ENCODE measurements at places on chromosomes 2 and 18.

DNA sequence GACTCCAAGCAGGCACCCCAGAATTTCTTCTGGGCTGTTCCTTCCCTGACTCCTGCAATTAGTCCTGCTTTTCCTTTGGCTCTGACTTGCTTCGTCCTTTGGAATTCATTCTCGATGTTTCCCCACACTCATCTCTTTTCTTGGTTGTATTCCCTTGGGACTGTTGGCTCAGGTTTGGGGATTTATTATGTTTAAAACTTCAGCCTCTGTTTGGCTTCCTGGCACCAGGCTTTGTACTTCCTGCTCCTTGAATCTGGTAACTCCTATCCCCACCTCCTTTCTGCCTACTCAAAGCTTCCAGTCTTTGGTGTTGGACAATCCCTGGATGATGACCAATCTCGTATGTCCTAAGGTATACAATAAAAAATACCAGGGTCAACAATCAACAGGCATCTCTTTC is 1.8 kb upstream of the KCNE4 start:
- no peak overlapping the region for H3K4me3 ChIP-seq
- no peaks in the 10 kb centered on the region for H3K36me3 ChIP-seq
- H3K27me3 ChIP-seq, result peaks cover 11% of the 10 kb centered on the region
- DNase-seq, result no peak
- no peak overlapping the region for H3K27ac ChIP-seq

GRCh38 chr2:3780477-3781402 is 77.4 kb downstream of the DCDC2C start:
- peak overlapping the region; percentile 45 for H3K27ac ChIP-seq
- H3K4me1 ChIP-seq, result peaks cover 11% of the 10 kb centered on the region

DNA sequence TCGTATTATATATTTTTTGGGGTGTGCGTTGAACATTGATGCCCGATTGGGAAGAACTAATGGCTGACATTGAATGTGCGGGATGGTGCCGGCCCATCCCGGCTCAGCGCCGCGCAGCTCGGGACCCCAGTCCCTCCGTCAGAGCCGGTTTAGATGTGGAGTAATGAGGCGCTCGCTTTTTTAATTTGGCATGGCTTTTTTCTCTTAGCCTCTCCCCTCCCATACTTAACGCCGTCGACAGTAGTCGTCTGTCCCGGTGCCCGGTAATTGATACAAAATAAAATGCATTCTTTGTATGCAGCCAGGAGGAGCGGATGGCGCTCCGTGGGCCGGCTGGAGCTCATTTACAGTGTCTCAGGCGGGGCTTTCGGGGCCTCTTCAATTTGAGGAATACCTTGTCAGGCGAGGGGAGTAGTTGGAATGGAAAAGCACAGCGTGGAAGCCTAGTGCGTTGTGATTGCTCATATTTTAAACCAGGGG is 209.2 kb downstream of the GBX2 start:
- no peak overlapping the region for H3K27ac ChIP-seq
- H3K27me3 ChIP-seq, result peaks cover 12% of the 10 kb centered on the region
- H3K36me3 ChIP-seq, result no peaks in the 10 kb centered on the region
- DNase-seq, result no peak
- no peaks in the 10 kb centered on the region for H3K4me1 ChIP-seq

DNA sequence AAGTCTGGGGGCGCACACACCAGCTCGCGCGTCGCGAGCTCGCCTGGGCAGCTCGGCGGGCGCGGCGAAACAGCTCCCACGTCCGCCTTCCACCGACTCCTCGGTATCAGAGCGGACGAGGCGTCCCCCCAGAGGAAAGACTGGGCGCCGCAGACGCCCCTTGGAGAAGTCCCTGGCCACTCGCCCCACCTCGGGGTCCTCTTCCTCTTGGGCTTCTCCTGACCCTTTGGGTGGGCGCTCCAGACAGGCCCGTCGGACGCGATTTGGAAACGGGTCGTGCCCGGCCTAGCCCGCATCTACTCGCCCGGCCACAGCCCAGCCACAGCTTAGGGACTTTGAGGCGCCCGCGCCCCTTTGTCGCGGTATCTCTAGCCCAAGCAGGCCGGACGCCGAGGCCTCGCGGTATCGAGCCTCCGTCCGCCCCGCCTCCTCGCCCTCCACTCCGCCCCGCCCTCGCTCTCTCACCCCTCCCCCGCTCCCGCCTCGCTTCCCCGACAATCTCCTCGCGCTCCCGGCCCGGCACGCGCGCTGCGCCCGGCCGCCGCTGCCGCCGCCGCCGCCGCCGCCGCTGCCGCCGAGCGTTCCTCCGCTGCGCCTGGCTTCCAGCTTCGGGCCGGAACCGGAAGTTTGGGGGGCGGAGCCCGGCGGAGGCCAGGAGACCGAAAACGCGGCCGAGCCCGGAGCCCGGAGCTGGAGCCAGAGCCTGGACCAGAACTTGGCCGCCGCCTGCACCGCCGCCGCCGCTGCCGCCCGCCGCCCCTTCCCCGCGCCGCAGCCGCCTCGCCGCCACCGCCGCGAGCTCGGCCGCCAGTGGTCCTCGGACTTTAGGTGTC is 749 bp upstream of the ACVR2A start:
- peak; percentile 93 for DNase-seq
- peak overlapping the region; percentile 82 for H3K4me3 ChIP-seq
- H3K27ac ChIP-seq, result peak overlapping the region; percentile 77
- peaks cover 14% of the 10 kb centered on the region for H3K27me3 ChIP-seq
- H3K4me1 ChIP-seq, result peaks cover 34% of the 10 kb centered on the region

DNA sequence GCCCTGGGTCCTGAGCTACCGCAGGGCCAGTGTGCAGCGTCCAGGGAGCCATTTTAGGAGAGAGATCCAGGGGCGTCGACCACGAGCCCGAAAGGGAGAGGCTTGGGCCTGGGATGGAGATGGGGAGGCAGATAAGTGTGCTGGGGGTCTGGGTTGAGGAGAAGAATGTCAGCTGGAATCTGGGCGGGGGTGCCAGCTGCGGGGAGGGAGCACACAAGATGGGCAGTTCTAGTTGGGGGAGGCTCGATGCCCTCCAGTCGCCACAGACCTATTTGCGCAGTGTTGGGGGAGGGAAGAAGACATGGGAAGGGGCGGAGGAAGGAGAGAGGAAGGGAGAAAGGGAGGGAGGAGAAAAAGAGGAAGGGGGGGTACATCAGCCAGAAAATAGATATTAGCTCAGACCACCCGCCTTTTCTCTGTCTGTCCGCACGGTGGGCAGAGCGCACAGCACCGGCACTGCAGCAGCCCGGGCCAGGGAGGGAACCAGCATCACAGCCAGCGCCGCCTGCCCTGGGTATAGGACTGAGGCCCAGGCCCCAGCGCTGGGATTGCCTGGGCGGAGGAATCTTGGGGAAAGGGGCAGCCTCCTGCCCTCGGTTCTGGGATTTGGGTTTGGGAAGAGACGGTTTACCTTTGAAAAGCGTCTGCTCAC is 1.9 kb upstream of the HOXD11 start:
- no peak overlapping the region for H3K4me3 ChIP-seq
- peaks cover 23% of the 10 kb centered on the region for H3K4me1 ChIP-seq
- no peak overlapping the region for H3K27ac ChIP-seq
- no peaks in the 10 kb centered on the region for H3K36me3 ChIP-seq
- no peak for DNase-seq

- H3K4me3 ChIP-seq, result no peak overlapping the region
- no peak for DNase-seq
- no peaks in the 10 kb centered on the region for H3K4me1 ChIP-seq
- H3K27me3 ChIP-seq, result no peaks in the 10 kb centered on the region
- H3K27ac ChIP-seq, result no peak overlapping the region
Measured at GRCh38 chr2:20170704-20171250, 54.2 kb downstream of the SDC1 start.

DNA sequence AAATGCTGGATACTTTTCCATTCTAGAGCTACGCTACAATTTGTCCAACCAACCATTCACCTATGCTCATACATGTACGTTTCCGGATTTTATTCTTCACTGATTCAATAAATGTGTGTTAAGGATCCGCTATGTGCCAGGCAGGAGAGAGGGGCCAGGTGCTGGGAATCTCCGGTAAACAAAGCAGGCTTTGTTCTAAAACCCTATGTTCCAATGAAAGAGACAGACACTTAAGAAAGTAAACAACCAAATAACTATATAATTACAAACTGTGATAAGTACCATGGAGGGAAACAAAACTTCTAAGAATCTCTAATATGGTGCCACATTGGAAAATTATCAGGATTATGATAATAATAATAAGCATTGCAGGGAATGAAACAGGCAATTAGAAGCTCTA is 22.2 kb upstream of the POMC start:
- no peaks in the 10 kb centered on the region for H3K36me3 ChIP-seq
- no peaks in the 10 kb centered on the region for H3K27me3 ChIP-seq
- no peaks in the 10 kb centered on the region for H3K4me1 ChIP-seq
- DNase-seq, result no peak
- no peak overlapping the region for H3K4me3 ChIP-seq
- no peak overlapping the region for H3K27ac ChIP-seq

- H3K27ac ChIP-seq, result no peak overlapping the region
- no peaks in the 10 kb centered on the region for H3K36me3 ChIP-seq
- DNase-seq, result no peak
- no peak overlapping the region for H3K4me3 ChIP-seq
- no peaks in the 10 kb centered on the region for H3K27me3 ChIP-seq
Measured at GRCh38 chr2:59858540-59858939, 694.9 kb downstream of the BCL11A start.

All from activated CD4-positive, alpha-beta T cell treated with anti-CD3 and anti-CD28 coated beads for 36 hours (primary cell).